Osteoblast (primary cell): ENCODE measurements at places on chromosomes 12 and 14. TPM values are rescaled to one million over a fixed set of nuclear protein-coding genes. Genes with fewer than 3 reads are reported as not detected.

GRCh38 chr12:124617615-124618014 lies 50.2 kb upstream of the NCOR2 start:
- DNase-seq = peak; percentile 77

DNA sequence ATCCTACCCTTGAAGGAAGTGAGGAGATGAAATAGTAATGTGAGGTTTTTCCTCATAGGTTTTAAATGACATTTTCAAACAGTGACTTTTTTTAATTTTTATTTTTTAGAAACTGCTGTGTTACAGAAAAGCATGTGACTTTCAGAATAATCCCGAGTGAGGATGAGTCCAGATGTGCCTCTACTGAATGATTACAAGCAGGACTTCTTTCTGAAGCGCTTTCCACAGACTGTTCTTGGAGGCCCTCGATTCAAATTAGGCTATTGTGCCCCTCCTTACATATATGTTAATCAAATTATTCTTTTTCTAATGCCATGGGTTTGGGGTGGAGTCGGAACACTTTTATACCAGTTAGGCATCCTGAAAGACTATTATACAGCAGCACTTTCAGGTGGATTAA lies 15.8 kb downstream of the PCNX4 start:
- DNase-seq = no peak

DNA sequence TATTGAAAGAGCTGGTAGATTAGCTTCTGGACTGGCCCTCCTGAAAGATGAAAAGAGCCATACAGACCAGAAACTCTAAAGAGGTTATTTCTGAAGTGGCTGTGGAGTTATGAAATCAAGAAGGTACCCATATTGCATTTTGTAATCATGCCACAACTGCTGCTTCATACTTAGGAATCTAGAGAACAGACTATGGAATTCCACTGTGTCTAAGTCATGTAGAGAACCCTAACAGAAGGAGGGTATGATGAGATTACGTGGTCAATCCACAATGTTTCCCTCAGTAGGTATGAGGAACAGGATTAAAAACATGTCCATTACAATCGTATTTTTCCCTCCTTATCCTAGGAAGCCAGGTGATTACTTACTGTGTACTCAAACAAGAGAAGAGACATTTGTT lies 708.8 kb downstream of the RERGL start:
- DNase-seq = no peak

GRCh38 chr12:106297681-106298080 lies 4.9 kb upstream of the TCP11L2 start:
- DNase-seq = no peak

LRTM2 gene
- total RNA-seq = not detected in 2 replicates

KRT72 gene
- total RNA-seq = not detected in 2 replicates

PTPRR gene
- under 0.01 TPM in 1 of 2 replicates, not detected in the other for total RNA-seq

- no peak for DNase-seq
These were observed 13.7 kb downstream of the RNF41 start for GRCh38 chr12:56208006-56208405.

KLRK1 gene
- total RNA-seq = under 0.01 TPM in 1 of 2 replicates, not detected in the other

DNA sequence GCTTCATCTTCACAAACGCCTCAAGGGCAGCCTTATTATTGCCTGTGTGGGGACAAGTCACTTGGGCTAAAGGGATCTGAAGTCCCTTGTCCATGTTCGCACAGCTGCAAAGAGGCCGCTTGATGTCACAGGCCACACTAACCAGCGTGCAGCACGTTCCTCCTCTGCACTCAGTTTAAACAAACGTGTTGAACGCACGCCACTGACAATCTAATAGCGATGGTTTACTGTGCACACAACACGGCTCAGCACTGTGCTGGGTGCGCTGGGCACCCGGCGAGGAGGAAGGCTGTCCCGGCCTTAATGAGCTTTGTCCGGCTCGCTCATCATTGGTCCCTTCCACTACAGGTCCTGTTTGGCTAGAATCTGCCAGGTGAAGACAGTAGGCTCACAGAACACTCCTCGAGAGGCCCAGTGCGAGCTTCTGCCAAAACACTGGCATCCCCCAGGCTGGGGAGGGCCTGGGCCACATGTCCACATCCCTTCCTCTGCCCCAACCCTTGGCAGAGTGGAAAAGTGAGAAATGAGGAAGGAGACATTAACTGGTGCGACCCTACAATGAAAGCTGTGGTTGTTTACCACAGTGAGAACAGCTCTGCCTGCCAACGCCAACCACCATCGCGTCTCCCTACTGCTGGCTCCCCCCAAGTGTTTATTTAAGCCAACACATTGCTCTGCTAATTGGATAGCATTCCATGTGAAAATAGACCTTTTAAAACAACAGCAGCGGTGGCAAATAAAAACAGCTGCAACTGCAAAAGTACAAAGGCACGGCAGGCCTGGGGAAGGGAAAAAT lies 113.2 kb downstream of the RBM19 start:
- DNase-seq = peak; percentile 72

RAB15 gene
- 4.0 and 4.1 TPM in 2 replicates for total RNA-seq

- no peak for DNase-seq
These were observed 117.6 kb downstream of the TRMT5 start for GRCh38 chr14:60863249-60863648.

CCDC197 gene
- not detected in 2 replicates for total RNA-seq

MYBPC1 gene
- total RNA-seq = not detected in 2 replicates

DNA sequence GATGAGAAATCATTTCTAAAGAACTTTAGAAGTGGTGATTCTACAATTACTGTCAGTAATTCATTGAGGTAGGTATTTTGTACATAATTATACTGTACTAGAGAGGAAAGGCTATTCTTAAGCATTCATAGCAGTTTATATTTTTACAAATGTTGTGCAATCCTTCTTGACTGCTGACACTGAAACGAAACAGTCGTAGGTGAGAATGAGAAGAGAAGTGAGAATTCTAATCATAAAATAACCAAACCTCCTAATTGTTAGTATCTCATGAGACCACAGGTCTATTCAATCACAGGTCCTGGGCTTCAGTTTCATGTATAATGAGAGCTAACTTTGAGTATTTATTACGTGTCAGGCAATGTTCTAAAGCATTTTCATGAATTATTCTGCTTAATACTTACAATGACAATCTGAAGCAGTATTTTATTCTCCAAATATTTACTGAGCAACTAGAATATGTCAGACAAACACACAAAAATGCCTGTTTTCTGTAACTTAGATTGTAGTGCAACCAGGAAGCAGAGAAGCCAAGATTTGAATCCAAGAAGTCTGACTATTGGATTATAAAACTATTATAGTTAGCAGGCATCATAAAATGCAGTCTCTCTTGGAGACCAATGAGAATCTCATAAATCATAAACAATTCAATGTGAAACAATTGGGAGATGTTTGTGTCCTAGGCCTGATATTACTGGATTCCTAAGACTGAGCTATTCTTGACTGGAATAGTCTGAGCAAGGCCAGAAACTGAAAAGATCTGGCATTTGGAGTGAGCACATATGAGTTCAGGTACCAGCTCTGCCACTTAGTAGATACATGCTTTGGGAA lies 24.3 kb downstream of the RERG start:
- peak; percentile 19 for DNase-seq

DNA sequence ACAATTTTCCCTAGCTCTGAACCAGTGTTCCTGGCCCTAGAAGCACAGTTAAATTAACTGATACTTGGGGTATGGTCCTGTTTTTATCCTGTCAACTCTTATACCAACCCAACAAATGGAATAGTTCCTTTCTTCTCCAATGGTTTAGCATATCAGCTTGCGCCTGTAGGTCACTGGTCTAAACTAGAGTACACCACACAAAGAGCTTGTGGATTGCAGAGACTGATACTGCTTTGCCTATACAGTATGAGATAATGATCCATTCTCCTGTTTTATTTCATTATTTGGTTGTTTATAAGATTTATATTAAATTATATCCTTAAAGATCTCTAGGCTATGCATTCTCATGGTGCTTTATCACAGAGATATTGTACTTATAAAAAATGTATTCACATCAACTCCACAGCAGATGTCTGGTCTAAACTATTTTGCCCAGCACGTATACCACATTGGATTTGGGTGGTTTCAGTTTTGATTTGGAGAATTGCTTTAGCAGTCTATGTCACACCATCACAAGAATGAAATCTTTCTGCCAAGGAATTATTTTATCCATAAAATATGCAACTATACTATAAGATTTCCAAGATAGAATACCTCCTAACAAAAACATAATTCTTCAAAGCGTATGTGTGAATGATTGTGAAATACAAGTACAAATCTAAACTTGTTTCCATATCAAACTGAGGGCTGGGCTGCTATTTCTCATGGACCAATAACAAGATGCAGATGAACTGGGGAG lies 142.1 kb downstream of the SLC16A7 start:
- DNase-seq = no peak

- DNase-seq = no peak
These were observed 24.4 kb downstream of the FBRSL1 start for GRCh38 chr12:132514216-132514820.

KRT82 gene
- total RNA-seq = not detected in 2 replicates

GRCh38 chr12:114995891-114996290 lies 311.9 kb upstream of the TBX3 start:
- no peak for DNase-seq

HOTAIR gene
- 0.72 and 1.2 TPM in 2 replicates for total RNA-seq

DNA sequence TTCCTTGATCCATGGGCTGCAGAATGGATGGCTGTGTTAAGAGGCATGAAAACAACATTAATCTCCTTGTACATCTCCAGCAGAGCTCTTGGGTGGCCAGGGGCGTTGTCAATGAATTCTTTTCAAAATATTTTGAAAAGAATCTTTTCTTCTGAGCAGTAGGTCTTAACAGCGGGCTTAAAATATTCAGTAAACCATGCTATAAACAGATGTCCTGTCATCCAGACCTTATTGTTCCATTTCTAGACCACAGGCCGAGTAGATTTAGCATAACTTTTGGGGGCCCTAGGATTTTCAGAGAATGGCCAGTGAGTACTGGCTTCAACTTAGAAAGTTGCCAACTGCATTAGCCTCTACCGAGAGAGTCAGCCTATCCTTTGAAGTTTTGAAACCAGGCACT lies 130.2 kb downstream of the RAD51B start:
- DNase-seq = no peak

DNA sequence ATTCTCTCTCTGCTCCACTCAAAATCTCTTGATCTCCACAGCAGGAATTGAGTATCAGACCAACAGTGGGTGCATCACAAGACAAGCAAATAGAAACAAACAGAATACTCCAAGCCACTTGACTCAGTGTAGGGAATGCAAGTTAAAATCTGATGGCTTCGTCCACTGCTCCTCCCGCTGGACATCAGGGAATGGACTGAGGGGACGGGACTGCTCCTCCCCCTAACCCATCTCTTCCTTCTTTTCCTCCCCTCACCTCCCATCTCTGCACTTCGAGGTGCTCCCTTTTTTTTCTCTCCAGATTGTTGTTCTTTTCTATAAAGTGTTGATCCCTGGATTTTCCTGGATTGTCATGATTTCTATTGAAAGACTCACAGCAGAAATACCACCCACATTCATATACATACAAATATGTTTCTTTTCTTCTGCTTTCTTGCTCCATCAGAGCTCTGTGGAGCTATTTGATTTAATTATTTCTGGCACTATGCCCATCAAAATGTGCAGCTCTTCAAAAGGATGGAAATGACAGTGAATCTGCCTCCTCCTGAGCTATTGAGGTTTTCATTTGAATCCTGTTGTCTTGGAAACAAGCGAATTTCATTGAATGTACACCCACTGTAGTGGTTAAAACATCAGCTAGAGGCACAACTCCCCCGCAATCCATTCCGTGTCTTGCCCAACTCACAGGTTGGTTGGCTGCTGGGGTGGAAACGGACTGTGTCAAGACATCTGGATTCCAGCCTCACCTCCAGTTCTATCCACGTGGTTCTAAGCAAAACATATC lies 199.7 kb downstream of the SPTSSA start:
- DNase-seq = no peak

- no peak for DNase-seq
These were observed 8.9 kb downstream of the TGFB3 start for GRCh38 chr14:75972801-75973421.

DNA sequence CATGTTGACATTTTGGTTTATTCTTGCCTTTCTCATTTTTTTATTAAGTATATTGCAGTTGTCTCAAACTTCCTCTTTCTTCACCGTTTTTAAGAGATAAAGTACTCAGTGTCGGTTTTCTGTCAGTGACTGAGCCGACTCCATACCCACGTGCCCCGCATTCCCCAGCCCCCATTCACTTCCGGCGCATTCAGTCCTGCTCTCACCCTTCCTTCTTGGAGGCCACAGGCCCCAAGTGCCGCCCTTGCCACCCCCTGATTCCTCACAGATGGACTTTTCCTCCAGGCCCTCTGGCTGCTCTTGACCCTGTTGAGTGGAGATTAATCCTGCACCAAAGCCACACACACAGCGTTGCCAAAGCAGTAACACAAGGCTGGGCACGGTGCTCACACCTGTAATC lies 19.1 kb upstream of the DNAH10 start:
- no peak for DNase-seq

DNA sequence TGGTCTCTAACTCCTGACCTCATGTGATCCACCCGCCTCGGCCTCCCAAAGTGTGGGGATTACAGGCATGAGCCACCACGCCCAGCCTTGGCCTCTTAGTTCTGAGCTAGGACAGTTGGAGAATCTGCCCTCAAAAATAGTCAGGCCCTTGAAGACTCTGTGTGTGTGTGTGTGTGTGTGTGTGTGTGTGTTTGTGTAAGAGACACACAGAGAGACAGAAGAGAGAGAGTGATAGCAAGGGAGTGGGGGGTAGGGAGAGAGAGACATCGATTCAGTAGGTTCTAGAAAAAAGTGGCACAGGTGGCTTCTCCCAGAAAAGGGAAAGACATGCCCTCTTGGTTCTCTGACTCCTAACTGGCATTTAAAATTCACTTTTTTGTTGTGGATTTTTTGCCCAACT lies 5.4 kb downstream of the HNF1A start:
- DNase-seq = no peak

DNA sequence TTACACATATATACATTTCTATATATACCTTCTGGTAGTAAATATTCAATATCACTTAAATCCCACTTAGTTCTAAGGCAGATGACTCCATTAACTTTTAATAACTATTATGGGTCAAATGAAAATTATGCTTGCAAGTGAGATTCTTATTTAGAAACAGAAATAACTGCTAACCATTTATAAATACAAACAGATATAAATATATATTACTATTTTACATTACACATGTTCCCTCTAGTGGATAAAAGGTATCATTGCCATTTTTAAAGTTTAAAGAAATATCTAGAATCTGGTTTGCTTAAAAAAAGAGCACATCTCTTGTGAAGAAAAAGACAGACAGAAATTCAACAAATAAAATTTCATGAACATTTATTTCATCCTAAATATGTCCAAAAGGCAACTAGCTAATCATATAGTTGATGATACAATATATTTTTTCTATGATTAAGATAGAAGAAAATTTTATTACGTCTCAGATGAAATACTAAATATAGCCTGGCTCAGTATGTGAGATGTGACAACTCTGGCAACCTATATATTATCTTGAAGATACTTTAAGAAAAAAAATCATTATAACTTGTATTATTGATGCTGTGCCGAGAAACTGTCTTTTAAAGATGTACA lies 11.7 kb upstream of the RAD51AP1 start:
- no peak for DNase-seq

- no peak for DNase-seq
These were observed 174.6 kb downstream of the SLC25A21 start for GRCh38 chr14:36997843-36998242.
